ENCODE measurements at places on chromosomes 11 and 22.

DNA sequence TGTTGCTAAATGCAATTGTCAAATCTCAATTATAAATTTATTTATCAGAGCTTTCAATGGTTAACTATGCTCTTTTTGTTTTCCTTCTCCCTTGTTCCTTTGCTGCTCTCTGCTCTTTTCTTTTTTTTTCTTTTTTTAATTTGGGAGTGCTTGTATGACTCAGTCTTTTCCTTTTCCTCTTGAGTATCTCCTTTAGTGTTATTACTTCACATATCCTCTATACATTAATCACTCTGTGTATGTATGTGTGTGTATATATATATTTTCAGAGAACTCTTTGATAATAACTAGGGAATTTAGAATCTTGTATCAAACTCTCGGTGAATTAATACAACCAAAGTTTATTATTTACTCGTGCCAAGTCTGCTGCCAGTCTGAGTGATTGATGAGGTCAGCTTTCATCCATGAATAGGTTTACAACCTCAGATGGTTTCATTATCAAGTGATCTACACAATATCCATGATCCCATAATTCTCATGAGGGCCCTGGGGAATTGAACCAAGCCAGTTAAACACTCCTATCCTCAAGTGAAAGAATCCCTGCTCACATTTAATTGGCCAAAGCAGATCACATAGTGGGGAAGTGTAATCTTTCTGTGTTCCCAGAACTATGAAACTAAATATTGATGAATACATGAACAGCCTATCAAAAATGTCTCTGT, 743.4 kb upstream of the CNTN5 start:
- DNase-seq = no peak

- DNase-seq = no peak
These were observed 339.4 kb downstream of the MN1 start for GRCh38 chr22:27462190-27462589.

GRCh38 chr22:37564111-37564711, 3.9 kb downstream of the CDC42EP1 start:
- DNase-seq = no peak

GRCh38 chr11:2750682-2751522, 51.1 kb upstream of the KCNQ1OT1 start:
- DNase-seq = no peak

- no peak for DNase-seq
These were observed 147.6 kb downstream of the OPCML start for GRCh38 chr11:133384731-133385130.

- DNase-seq = no peak
These were observed 91.1 kb downstream of the PDE2A start for GRCh38 chr11:72583177-72583553.

- no peak for DNase-seq
These were observed 715.9 kb upstream of the API5 start for GRCh38 chr11:42595876-42596275.

DNA sequence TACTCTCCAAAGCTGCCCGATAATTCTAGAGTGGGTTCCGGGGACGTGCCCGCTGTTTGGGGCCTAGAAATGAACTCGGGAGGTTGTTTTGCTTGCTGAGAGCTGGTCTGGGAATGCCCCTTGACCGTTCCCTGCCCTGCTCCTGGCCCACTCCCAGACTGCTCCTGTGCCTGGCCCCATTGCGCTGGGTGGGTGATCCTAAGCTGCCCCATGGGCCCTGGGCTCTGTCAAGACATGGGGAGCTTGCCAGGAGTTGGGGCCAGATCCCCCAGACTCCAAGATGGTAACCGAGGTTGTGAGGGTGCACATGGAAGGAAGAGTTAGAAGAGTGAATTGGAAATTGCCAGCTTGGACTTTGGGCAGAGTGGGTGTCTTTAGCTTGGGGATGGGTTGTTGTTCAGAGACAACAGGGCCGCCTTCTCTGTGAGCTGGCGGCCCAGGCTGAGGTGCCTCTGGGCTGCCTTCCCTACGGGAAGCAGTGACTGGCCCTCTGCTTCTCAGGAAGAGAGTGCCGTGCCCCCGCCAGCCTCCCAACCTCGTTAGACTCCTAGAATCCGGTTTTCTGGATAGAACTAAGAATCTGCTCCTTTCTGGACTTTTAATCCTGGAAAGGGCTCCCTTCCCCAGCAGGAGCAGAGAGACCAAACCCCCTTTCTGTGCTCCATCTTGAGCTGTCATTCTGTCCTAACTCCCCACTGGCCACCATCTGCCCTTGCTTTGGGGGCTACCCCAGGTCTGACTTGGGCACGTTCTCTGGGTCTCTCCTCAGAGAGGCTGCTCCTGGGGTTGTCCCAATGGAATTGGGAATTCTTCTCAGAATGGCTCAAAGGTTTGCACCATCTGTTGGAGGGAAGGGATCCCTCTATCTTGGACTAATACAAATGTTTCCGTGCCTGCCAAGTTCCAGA, 1.8 kb downstream of the ST3GAL4 start:
- no peak for DNase-seq

DNA sequence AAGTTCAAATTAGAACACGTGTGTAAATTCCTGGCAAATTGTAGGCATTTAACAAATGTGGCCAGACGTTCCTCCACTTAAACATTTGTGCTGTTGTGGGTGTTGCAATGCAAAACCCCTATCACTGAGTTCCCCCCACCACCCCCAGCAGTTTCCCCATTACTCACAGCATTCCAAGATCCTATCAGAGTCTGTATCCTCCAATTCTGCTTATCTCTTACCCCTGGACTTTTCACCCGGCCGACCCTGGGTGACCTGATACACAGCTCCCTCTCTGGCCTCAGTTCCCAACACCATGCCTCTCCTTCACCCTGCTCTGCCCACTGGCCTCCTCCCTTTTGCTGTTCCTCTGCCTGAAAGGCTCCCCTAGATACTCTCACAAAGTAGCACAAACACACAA, 31.4 kb upstream of the AQP11 start:
- no peak for DNase-seq

DNA sequence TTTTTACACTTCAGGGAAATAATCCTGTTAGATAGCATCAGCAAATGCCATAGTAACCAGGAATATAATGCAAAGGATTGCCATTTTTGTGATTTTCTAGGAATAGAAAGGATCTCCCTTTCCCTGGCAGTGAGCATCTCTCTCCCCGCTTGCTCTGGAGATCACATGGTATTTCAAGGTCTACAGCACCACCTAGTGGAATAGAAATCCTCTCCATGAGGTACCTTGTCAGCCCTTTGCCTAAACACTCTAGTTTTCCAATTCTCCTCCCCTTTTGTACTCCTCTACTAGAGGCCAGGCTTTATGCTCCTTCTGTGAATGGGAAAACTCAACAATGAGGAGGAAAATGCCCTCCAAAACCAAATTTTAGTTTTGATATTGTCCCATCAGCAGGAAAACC, 78.4 kb downstream of the XRRA1 start:
- no peak for DNase-seq

All from stimulated activated CD8-positive, alpha-beta memory T cell treated with anti-CD3 and anti-CD28 coated beads, Interleukin-7, amount 100 ng/mL, for 1 hour (primary cell).